ENCODE measurements at places on chromosomes 13 and 19.

- no peak for DNase-seq
Observed at GRCh38 chr19:54477650-54478049, 4.6 kb upstream of the CDC42EP5 start.

DNA sequence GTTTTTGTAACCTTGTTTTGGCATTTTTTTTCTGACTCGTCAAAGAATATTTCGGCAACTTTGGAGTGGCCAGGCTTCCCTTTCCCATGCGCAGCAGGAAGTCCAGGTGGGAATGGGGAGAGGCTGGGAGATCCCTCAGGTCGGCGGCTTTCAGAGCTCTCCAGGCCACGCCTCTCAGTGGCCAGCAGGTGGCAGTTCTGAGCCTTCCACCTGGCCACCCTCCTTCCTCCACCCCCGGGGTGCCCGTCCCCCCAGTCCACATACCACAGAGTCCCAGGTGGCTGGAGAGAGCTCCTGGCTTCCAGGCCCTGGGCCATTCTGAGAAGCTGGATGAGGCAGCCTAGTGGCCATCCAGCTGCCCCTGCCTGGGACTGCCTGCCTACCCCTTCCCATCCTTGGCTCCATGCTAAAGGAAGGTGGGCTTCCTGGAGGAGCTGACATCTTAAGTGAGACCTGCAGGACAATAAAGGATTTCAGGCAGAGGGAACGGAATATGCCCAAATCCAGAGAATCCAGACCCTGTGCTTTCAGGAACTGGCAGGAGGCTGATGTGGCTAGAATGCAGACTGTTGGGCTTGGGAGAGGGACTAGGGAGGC, 46.3 kb downstream of the CCNE1 start:
- peak; percentile 74 for DNase-seq

- DNase-seq, result peak; percentile 46
Observed at GRCh38 chr13:19862481-19863313, 752 bp downstream of the ZMYM5 start.

DNA sequence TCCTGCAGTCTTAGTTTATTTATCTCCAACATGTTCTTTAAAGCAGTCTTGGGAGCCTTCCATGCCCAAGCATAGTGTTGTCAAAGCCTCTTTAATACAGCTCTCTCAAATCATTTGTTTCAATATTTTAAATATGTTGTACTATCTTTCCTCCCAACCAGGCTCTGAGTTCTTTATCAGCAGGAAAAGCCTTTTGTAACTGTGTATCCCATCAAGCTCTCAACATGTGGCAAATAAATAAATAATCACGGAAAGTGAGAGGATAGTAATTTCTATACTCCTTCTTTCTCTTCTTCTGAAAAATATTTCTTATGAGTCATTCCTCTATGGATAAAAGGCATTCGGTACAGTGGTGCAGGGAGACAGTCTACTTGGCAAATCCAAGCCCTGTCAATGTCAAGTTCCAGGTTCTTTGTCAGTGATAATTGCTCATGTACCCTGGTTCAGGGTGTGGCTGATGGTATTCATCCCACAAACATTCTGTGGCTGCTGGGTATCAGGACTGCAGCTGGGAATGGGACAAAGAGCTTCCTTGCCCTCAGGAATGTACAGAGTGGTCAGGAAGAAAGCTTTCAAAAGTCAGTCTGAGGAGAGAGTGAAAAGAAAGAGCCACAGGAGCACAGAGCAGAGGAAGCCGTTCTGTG, 384.3 kb downstream of the EFNB2 start:
- DNase-seq, result no peak

GRCh38 chr13:113804017-113804702, 45.1 kb downstream of the TMEM255B start:
- DNase-seq, result no peak

DNA sequence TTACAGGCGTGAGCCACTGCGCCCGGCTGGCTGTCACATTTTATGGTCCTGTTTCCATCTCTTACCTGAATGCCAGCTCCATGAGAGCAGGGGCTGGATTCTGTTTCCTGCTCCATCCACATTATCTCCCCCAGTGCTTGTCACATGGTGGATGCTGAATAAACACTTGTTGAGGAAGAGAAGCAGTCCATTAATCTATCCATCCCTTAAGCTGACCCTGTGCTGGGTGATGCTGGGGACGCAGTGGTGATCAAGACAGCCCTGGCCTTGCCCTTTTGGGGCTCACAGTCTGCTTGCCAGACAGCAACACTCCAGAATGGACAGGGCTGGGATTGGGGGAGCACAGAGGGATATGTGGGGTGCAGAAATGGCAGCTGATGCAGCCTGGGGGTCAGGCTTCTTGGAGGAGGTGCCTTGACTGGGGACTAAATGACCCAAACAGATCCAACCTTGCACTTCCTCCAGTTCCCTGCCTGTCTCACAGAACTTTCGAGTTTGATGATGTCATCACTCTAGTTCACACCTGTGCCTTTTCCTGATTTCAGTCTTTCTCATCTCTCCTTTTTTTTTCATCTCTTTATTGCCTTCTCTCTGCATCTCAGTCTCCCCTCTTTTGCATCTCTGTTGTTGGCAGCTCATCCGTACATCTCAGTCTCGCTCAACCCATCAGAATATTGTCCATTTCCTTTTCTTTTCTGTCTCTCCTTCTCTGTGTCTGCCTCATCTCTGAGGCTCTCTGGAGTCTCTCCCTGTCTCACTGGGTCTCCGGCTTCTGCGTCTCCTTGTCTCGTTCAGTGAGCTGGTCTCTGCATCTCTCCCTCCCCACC, 4.6 kb downstream of the IRF2BP1 start:
- DNase-seq, result no peak

GRCh38 chr19:873084-873483, 13.6 kb downstream of the CFD start:
- DNase-seq, result no peak

- DNase-seq, result no peak
Observed at GRCh38 chr13:104286566-104287290, 1220.5 kb upstream of the SLC10A2 start.

DNA sequence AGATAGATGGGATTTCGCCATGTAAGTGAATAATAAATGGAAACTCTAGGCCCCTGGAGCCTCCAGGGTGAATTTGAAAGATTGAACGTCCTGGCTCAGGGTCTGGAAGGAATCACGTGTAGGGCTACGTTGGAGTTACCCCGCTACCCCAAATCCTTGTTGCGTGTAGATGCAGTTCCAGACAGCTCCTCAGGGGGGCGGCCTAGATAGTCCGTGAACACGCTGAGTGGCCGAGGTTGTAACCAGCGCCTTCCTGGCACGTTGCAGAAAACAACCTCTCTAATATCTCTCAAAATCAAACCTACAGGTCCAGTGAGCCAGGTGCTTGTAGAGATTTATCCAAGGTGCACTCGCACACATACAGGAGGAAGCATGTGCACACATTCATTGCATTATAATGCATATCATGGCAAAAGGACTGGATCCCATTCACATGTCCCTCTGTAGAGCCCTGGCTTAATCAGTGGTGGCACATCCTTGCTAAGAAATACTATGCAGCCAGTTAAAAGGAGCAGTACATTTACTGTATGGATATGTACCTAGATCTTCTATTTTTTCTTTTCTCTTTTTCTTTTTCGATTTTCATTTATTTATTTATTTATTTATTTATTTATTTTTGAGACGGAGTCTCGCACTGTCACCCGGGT, 2.5 kb upstream of the KEAP1 start:
- peak; percentile 64 for DNase-seq

GRCh38 chr13:69315039-69315438, 792.6 kb upstream of the ATXN8OS start:
- no peak for DNase-seq

- no peak for DNase-seq
Observed at GRCh38 chr19:51263808-51264207, 12.9 kb downstream of the SIGLECL1 start.

DNA sequence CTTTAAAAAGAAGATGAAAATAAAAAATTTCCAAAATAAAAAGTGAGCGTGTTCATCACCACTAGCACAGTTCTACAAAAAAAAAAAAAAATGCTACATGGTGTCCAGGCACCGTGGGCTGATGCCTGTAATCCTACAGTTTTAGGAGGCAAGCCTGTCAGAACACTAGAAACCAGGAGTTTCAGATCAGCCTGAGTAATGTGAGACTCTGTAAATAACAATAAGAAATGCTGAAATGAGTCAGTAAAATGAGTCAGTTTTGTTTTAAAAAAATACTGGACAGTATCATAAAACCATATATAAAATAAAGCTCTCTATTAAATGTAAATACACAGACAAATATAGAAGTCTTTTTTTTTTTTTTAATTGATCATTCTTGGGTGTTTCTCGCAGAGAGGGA, 30.0 kb downstream of the ZNF91 start:
- no peak for DNase-seq

DNA sequence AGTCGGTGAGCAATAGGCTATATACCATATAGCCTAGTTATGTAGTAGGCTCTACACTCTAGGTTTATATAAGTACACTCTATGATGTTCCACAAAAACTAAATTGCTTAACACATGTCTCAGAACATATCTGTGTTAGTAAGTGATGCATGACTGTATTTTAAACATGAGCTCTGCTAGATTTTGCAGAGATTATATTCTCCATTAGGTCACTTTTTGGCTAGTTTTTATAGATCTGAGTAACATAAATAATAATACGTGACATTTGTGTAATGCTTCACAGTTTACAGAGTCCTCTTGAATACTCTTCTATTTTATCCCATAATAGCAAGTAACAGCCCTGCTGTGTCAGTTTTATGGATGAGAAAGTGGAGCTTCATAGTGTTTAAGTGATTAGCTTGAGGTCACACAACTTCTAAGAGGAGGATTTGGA, 47.8 kb downstream of the NDFIP2 start:
- no peak for DNase-seq

DNA sequence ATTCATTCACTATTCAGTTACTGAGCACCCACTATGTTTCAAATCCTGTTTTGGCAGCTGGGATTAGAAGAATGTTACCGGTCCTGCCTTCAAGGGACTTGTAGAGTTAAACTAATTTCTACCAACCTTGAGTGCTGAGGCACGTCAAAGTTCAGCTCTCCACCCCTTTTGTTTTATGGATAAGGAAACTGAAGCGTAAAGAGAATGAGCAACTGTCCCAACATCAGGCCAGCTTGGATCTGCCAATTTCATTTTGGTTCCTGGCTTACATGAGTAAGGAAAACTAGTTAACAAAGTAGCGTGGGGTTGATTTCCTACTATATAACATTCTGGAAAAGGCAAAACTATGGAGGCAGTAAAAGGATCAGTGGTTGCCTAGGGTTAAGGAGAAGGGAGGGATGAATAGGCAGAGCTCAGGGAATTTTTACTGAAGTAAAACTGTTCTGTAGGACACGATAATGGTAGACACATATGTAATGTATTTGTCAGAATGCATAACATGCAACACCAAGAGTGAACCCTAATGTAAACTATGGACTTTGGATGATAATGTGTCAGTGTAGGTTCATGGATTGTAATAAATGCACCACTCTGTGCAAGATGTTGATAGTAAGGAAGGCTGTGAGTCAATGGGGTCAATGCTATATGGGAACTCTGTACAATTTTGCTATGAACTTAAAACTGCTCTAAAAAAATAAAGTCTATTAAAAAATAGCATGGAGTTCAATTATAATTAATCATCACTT, 19.9 kb upstream of the MTIF3 start:
- DNase-seq, result no peak

Data from Caco-2 (cell line).